ENCODE measurements at places on chromosomes 3 and 15. TPM values are rescaled to one million over a fixed set of nuclear protein-coding genes. Genes with fewer than 3 reads are reported as not detected.
A peak's percentile ranks its signal among the peaks of the same experiment; 100 is the strongest.

Gene KBTBD13
- not detected for total RNA-seq

Gene MEX3B
- 22.4 TPM for total RNA-seq

Gene KLHL24
- 72.8 TPM for total RNA-seq

DNA sequence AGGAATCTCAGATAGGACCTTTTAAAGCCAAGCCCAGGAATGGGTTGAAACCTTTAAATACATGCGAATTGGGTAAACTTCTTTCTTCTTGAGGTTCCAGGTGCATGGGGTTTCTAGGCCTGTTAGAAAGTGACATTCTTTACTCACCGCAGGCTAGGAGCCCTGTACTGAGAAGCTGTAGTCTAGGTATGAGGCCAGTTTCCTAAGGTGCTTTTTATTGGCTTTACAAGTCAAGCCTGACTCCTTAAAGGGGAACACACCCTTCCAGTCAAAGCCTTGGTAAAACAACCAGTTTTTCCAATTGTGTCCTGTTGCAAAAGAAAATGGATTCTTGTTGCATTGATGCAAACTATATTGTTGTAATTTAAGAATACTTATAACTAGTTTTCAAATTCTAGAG is 76.1 kb upstream of the ATP11B start:
- no peak for DNase-seq

- DNase-seq: no peak
These were observed 10.2 kb downstream of the GNB5 start for GRCh38 chr15:52180851-52181450.

GRCh38 chr3:184565421-184566211 is 4.0 kb downstream of the EPHB3 start:
- DNase-seq: no peak

GRCh38 chr3:23655749-23656148 is 150.0 kb upstream of the UBE2E1 start:
- no peak for DNase-seq

- DNase-seq: no peak
These were observed 2.3 kb downstream of the LNP1 start for GRCh38 chr3:100403362-100404249.

DNA sequence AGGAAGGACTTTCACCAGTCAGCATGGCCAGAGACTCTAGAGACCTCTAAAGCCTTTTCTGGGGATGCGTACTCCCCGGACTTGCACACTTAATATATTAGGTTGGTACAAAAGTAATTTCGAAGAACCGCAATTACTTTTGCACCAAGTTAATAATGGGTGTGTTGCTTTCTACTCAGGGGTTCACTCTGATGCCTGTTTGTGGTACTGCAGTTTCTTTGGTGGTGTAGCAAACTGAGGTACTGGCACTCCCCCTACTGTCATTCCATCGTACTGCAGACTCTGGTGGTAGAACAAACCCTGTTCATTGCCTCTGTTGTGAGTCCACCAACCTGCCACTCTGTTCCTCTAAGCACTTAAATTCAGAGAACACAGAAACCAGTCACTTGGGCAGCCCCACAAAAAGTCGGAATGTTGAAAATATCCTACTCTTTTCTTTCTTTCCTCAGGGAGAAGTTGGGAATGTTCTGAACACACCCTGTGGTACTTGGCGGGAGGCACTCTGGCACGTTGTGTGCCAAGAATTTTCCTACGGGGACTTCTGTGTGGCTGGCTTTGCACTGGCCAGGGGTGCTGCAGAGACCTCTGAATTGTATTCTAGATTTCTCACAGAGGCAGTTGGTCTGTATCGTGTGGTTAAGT is 46.3 kb downstream of the GABRG3 start:
- DNase-seq: peak; percentile 64

DNA sequence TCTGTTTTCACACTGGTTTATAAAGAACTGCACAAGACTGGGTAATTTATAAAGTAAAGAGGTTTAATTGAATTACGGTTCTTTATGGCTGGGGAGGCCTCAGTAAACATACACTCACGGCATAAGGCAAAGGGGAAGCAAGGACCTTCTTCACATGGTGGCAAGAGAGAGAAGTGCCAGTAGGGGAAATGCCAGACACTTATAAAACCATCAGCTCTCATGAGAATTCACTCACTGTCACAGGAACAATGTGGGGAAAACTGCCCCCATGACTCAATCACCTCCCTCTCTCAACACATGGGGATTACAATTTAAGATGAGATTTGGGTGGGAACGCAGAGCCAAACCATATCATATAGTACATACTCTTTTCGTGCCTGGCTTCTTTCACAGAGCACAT is 42.4 kb downstream of the MAP2K1 start:
- no peak for DNase-seq

- peak; percentile 84 for DNase-seq
These were observed 9.9 kb downstream of the AMOTL2 start for GRCh38 chr3:134364061-134364935.

GRCh38 chr3:126983653-126984390 is 907 bp downstream of the PLXNA1 start:
- peak; percentile 59 for DNase-seq
